Spleen (tissue), 13 donors: ENCODE measurements at places on chromosomes 16 and 17. TPM values are rescaled to one million over a fixed set of nuclear protein-coding genes. Genes with fewer than 3 reads are reported as not detected.

- H3K27me3 ChIP-seq, result no peaks in the 10 kb centered on the region
- peak overlapping the region; percentile 37 for H3K4me3 ChIP-seq
- H3K27ac ChIP-seq, result peak overlapping the region; percentile 51
- H3K4me1 ChIP-seq, result peaks cover 20% of the 10 kb centered on the region
- peak; percentile 97 for DNase-seq
- no peaks in the 10 kb centered on the region for H3K36me3 ChIP-seq
Observed at GRCh38 chr17:41647940-41648410, 23.6 kb upstream of the KRT17 start.

DNA sequence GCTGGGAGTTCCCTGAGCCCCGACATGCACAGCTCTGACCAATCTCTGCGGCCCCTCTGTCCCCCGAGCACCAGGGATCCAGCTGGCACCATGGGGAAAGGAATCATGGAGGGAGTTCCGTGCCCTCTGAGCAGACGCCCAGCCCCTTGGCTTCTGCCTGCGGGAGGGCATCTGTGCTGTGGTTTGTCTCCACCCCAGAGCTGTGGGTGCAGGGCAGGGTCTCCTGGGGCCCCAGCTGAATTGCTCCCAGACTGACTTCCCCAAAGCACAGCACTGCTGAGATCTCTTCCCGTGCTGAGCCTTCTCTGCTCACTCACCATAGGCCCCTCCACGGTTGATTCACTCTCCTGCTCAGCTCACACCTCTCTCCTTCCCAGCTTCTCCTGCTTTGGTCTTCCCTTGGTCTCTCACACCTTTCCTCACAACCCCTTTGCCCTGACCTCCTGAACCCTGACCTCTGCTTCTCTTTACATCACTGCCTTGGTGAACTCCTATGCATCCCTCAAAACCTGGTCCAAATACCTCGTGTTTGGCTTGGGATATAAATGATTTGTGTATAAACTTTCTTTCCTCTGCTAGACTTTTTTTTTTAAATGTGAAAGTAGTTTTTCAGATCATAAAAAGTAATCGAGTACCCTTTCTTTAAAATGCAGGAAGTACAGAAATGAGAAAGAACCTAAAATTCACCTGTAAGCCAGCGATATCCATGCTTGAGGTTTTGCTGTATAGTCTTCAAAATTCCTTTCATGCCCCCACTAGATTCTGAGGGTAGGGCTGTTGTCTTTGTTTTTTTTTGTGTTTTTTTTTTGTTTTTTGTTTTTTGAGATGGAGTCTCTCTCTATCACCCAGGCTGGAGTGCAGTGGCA lies 265.3 kb downstream of the SEC14L1 start:
- H3K27me3 ChIP-seq, result no peaks in the 10 kb centered on the region
- peaks cover 55% of the 10 kb centered on the region for H3K36me3 ChIP-seq
- H3K4me3 ChIP-seq, result no peak overlapping the region
- peak overlapping the region; percentile 89 for H3K27ac ChIP-seq
- peak; percentile 90 for DNase-seq

GRCh38 chr17:73192894-73193701 lies at the start of gene COG1:
COG1 (plus strand) TSS chr17:73193055; CDS start chr17:73193070, 15 bp downstream.
- no peaks in the 10 kb centered on the region for H3K27me3 ChIP-seq
- H3K4me1 ChIP-seq, result peaks cover 21% of the 10 kb centered on the region
- H3K4me3 ChIP-seq, result peak within 1 kb of the TSS; percentile 97
- DNase-seq, result peak; percentile 97
- peaks cover 18% of the 10 kb centered on the region for H3K36me3 ChIP-seq

- peak overlapping the region; percentile 72 for H3K27ac ChIP-seq
- H3K36me3 ChIP-seq, result no peaks in the 10 kb centered on the region
- peak; percentile 84 for DNase-seq
Observed at GRCh38 chr17:27540318-27541101, 84.3 kb downstream of the KSR1 start.

DNA sequence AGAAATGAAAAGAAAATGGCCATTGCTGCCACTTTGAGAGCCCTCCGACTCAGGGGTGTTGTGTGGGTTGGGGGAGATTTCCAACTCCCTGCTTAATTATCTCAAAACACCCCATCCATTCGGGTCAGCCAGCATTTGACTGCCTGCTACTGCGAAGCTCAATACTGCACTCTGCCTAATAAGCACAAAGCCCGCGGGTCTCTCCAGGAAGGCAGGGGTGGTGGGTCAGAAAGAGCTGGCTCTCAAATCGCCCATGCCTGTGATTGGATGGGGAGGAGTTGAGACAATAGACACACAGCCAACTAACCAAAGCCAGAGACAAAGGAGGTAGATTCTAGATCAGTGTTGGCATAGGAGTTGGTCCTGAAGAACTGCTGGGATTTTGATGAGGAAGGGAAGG lies 2.3 kb upstream of the XAF1 start:
- H3K36me3 ChIP-seq, result no peaks in the 10 kb centered on the region
- no peak for DNase-seq
- peaks cover 37% of the 10 kb centered on the region for H3K4me1 ChIP-seq
- no peaks in the 10 kb centered on the region for H3K27me3 ChIP-seq
- no peak overlapping the region for H3K4me3 ChIP-seq

DNA sequence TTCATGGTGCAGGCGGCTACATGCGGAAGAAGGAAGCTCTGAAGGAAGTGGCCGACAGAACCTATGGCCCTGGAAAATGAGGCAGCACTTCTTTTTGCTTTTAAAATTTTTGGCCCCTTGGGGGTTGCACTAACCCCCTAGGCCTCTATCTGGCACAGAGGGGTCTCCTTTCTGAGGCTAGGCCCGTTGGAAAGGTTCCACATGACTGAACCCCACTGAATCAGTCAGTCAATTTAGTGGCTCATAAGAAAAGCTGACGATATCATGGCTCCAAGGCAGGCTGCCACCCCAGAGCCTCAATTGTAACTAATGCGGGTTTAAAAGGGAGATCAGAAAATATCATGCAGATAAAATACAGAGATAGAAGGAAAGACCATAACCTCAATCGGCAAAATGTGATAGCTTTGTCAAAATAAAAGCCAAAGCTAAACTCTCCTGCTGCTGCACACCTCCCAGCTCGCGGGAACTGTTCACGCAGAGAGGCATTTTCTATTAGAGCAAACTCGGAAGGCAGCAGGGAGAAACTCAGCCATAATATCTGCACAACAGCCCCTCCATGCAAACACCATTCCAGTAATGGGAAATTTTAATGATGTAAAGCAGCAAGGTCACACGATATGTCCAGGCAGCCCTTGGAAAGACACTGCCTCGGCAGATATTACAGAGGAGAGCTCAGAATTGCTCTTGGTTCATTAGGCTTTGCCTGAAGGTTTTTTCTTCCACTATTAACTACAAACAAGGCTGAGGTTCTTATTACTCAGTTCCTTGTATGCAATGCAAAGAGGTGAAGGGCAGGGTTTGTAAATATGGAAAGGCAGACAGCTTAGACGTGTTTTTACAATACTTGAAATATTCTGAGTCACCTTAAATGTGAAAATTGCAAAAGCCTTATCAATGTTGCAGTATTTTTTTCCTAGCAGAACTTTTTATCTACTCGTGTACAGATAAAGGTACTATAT lies 200.4 kb upstream of the PMFBP1 start:
- DNase-seq, result no peak
- H3K4me1 ChIP-seq, result no peaks in the 10 kb centered on the region
- H3K27ac ChIP-seq, result no peak overlapping the region
- H3K27me3 ChIP-seq, result no peaks in the 10 kb centered on the region
- H3K36me3 ChIP-seq, result no peaks in the 10 kb centered on the region

DNA sequence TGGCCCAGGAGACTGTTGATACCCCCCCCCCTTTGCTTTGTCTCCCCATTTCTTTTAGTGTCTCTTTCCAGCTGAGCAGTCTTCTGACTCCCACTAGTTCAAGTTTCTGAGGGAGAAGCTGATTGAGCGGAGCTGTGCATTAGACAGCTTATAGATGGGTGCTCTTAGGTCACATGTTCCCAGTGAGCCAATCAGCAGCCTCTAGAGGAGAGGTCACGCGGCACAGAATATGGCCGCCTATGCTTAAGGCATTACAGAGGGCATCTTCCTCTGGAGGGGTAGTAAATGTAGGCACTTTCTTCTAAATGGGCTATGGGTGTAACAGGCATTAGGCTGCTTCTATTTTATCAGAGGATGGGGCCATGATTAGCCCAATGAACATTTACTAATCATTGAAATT lies 131.6 kb downstream of the CDH13 start:
- H3K27me3 ChIP-seq, result no peaks in the 10 kb centered on the region
- H3K36me3 ChIP-seq, result no peaks in the 10 kb centered on the region
- peaks cover 19% of the 10 kb centered on the region for H3K4me1 ChIP-seq

- H3K27me3 ChIP-seq, result no peaks in the 10 kb centered on the region
- H3K4me3 ChIP-seq, result no peak overlapping the region
- no peaks in the 10 kb centered on the region for H3K36me3 ChIP-seq
- H3K27ac ChIP-seq, result no peak overlapping the region
- DNase-seq, result peak; percentile 60
Observed at GRCh38 chr16:57527027-57527426, 9.3 kb downstream of the CCDC102A start.

DNA sequence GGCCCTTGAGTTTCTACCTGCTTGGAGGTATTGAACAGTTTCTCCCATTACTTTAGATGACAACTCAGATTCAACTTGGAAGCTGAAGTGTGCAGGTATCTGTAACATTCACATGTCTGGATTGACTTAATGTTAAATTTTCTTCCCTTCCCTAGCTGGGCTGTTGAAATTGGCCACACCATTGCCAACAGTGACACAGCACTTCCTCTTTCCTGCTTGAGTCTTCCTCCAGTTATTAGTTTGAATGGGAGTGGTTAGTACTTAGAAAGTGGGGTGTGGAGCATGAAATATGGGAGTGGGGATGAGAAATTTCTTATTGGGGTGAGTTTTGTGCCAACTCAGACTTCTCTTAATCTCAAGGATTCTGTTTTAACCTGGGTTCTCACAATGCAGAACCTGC lies 454.9 kb downstream of the KCNJ2 start:
- H3K4me1 ChIP-seq, result no peaks in the 10 kb centered on the region
- H3K27me3 ChIP-seq, result no peaks in the 10 kb centered on the region
- no peaks in the 10 kb centered on the region for H3K36me3 ChIP-seq
- H3K27ac ChIP-seq, result peak overlapping the region; percentile 4
- no peak for DNase-seq

DNA sequence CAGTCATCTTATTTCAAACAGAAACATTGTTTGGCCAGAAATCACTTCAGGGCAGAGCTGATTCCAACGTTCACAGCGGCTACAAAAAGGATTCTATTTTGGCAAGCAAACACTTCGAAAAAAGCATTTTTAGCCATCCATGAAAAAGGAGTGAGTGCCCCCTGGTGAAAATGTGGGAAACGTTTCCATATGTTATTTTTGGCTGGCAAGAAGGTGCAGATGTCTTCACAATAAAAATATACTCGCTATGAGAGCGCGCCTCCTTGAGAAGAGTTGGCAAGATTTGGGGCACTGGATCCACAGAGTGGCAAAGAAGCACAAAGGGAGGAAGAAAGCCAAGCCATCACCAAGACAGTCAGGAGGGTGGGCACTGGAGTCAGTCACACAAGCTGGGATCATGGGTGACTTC lies 191.1 kb downstream of the CHD9NB start:
- H3K27me3 ChIP-seq, result no peaks in the 10 kb centered on the region
- H3K36me3 ChIP-seq, result no peaks in the 10 kb centered on the region
- no peak overlapping the region for H3K27ac ChIP-seq

- H3K36me3 ChIP-seq, result peaks cover 91% of the 10 kb centered on the region
- DNase-seq, result no peak
- no peak overlapping the region for H3K4me3 ChIP-seq
- H3K4me1 ChIP-seq, result no peaks in the 10 kb centered on the region
Observed at GRCh38 chr16:70257391-70257790, 5.7 kb upstream of the EXOSC6 start.

GRCh38 chr17:82858376-82859126 lies 18.7 kb upstream of the ZNF750 start:
- peaks cover 11% of the 10 kb centered on the region for H3K36me3 ChIP-seq
- no peaks in the 10 kb centered on the region for H3K27me3 ChIP-seq

DNA sequence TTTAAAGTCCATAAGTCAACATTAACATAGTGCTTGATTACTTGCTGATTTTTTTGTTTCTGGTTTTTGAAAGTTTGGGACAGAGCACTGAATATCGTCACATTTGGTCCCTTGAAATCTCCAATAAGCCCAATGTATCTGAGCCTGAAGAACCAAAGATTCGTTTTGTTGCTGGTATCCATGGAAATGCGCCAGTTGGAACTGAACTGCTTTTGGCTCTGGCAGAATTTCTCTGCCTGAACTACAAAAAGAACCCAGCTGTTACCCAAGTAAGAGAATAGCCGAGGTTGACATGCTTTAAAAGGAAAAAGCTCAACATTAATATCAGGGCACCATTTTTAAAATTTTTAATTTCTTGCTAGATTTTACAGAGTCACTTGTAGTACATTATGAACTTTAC lies 27.7 kb upstream of the GOSR1 start:
- no peak for DNase-seq
- H3K27ac ChIP-seq, result no peak overlapping the region
- H3K4me3 ChIP-seq, result no peak overlapping the region
- peaks cover 81% of the 10 kb centered on the region for H3K36me3 ChIP-seq
- H3K4me1 ChIP-seq, result no peaks in the 10 kb centered on the region
- no peaks in the 10 kb centered on the region for H3K27me3 ChIP-seq

DNA sequence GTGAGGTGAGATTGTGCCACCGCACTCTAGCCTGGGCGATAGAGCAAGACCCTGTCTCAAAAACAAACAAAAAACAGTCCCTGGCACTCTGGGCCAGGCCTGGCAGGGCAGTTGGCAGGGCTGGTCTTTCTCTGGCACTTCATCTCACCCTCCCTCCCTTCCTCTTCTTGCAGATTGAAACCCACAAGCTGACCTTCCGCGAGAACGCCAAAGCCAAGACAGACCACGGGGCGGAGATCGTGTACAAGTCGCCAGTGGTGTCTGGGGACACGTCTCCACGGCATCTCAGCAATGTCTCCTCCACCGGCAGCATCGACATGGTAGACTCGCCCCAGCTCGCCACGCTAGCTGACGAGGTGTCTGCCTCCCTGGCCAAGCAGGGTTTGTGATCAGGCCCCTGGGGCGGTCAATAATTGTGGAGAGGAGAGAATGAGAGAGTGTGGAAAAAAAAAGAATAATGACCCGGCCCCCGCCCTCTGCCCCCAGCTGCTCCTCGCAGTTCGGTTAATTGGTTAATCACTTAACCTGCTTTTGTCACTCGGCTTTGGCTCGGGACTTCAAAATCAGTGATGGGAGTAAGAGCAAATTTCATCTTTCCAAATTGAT lies 24.8 kb downstream of the STH start:
- peak; percentile 67 for DNase-seq
- H3K36me3 ChIP-seq, result no peaks in the 10 kb centered on the region
- no peak overlapping the region for H3K27ac ChIP-seq
- no peaks in the 10 kb centered on the region for H3K27me3 ChIP-seq
- no peak overlapping the region for H3K4me3 ChIP-seq
- no peaks in the 10 kb centered on the region for H3K4me1 ChIP-seq

GRCh38 chr16:74666010-74666421 lies 661 bp downstream of the RFWD3 start:
- H3K4me1 ChIP-seq, result peaks cover 12% of the 10 kb centered on the region
- peaks cover 50% of the 10 kb centered on the region for H3K36me3 ChIP-seq
- H3K27me3 ChIP-seq, result no peaks in the 10 kb centered on the region
- no peak for DNase-seq
- peak overlapping the region; percentile 91 for H3K27ac ChIP-seq

The PRR15L gene
- total RNA-seq, result not detected

The TEDC2 gene
- 1.4 TPM for total RNA-seq

The PPY gene
- not detected for total RNA-seq
